ENCODE measurements at places on chromosomes 12 and 14.

DNA sequence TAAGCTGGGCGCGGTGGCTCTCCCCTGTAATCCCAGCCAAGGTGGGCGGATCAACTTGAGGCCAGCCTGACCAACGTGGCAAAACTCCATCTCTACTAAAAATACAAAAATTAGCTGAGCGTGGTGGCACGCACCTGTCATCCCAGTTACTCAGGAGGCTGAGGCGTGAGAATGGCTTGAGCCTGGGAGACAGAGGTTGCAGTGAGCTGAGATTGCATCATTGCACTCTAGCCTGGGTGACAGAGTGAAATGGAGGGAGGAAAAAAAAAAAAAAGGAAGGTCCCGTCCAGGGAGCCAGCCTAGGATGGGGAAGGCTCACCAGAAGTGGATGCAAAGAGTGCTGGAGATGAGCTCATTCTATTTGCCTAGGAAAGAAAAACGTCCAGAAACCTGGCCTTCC lies 1.9 kb upstream of the CD27 start:
- no peak for DNase-seq

DNA sequence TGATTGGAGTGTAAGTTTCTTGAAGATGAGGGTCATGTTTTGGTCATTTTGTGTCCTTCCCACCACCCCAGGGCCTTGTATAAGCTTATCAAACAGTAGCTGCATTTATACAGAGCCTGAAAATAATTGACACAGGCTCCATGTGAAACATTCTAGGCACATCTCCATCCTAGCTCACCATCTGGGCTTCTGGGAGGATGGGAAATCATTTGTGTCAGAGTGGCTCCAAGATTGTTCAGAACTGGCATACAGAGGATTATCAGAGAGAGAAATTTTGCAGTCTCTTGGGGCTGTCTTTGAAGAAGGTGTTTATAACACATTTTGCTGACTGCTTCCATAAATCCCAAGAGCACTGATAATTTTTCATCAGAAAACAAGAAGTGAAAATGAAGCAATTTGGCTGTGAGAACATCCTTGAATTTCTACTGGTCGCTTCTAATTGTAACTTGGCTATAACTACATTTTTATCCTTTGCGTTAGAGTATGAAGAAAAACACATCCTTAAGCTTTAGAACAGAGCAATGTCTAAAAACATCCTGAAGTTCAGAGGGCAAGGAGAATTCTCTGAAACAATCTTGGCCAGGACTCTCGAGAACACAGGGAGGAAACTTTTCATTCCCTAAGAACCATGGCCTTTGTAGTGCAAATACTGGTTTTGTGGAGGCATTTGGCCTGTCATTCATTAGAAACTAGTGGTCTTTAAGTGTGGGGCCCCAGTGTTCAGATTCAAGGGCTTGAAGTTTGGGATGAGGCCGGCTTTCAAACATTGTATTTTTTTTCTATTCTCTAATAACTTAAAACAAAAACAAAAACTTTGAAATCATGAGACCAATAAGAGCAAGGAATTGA lies 151.1 kb downstream of the DACT1 start:
- DNase-seq: no peak

- no peak for DNase-seq
Observed at GRCh38 chr14:94535506-94535905, 25.7 kb upstream of the SERPINA4 start.

DNA sequence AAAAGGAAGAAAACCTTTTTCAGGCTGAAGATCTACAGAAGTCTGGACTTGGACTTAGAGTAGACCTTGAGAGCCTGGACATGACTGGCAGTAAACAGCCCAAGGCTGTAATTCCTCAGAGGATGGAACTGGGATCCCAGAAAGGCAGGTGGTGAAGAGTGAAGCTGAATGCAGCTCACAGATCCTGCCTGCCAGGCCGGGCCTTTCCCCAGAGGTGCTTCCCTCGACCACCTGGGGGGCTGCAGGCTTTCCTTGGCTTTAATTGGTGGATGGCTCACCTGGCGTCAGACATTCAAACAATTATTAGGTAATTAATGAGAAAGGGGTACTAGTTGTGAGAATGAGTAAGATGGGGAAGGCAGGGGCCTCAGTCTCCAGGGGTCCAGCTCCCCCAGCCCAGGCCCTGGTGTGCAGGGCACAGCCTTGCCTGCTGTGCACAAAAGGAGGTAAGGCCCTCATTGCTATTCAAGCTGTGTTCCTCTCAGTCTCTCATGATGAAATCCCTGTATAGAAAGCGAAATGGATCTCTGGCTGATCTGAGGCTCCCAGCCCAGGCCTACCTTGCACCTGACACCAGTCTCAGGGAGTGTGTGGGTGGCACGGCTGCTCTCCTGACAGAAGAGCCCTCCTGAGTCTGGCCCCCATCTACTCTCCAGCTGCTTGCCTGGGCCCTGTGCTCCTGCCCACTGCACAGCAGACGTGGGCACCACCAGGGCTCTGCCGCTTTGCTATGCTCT lies 63.0 kb upstream of the TCL1A start:
- DNase-seq: no peak

DNA sequence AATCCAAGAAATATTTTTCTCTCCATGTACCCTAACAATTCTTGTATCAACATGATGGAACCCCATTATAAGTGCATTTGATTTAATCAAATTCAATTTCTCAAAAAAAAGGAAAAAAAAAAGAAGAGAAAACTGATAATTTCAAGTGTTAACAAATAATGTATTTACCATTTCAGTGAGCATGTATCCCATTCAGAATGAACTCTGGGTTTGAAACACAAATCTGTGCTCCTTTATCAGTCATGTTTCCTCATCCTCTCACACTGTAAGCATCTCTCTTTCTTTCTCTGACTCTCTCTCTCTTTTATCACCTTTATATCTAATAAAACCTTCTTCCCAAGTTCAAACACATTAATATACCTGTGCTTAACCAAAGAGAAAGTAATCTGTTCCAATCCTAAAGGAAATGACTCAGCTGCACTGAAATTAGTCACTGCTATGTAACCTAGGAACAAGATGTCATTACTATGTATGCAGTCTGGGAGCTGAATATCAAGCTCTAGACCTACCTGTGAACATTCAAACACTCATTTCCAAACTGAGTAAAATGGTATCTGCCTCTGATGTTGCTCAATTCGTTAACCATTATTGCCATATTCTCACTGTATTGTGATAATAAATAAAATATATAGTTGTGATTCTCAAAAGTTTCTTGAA lies 135.0 kb upstream of the LRIG3 start:
- no peak for DNase-seq

- no peak for DNase-seq
Observed at GRCh38 chr12:132824053-132824452, 4.6 kb downstream of the GOLGA3 start.

DNA sequence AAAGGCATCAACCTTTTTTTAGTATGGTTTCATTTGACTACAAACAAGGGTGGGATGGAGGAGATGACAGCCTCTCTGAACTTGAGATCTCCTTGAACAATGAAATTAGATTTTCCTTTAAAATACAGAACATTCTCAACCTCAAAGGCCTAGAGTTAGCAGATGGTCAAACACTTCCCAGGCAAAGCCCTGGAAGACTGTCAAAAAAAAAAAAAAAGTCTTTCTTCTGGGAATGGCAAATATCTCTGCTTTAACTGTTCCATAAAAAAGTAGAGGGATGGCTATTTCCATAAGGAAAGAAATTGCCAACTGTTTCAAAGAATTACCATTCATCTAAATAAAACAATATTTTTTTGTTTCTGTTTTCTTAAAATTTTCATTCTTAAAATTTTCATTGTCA lies 870.8 kb downstream of the GALC start:
- DNase-seq: no peak

DNA sequence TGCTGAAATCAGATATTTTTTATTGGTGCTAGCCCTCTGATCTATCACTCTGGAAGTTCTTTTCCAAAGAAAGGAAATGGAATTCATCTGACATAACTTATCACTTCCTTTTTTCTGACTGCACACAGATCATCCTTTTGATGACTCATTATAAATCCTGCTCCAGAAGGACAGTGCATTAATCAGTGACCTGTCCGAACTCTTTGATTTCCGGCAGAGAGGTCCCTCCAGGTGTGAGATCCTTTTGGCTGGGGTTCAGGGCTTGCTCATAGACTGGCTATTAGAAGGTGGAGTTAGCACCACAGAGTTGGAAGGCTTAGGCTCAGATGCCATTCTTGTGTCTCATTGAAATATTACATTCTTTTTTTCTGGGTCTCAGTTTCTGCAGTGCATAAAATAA lies 328.2 kb downstream of the ZFP36L1 start:
- no peak for DNase-seq

DNA sequence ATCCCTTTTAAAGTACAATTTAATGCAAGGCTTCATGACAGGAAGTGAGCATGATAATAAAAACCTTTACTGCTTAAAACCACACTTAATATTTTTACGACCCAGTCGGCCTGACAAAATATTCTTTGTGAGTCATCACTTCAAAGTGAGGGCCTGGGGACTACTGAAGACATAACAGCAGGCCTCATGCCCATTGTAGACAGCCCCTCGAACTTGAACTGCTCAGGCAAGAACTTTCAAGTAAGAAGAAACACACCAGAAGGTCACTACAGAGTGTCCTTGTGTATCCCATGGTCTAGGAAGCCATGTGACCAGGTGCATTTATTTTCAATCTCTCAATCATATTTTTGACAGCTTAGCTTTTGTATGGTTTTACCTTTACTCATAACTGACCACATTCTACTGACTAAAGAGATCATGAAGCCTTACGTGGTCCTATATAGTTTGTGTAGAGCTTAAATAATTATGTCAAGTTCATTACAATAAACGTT lies 61.4 kb upstream of the MANSC4 start:
- DNase-seq: no peak

DNA sequence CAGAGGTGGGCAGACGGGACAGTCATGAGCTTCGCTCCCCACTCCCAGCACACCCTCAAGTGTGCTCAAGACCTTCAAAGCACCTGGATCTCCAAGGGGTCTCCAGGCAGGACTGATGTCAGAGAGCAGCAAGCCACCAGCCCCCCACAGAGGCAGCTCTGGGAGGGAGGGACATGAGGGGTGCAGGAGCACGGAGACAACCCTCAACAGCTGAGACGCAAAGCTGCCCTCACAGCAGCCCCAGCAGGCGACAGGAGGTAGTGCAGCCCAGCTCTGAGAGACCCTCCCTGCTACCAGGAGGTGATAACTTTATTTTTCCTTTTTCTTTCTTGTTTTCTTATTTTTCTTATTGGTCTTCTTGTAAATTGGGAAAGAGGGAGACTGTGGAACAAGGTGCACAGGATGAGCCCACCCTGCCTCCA lies 17.9 kb downstream of the SIVA1 start:
- DNase-seq: no peak
